ENCODE measurements at places on chromosomes 7 and 10.

GRCh38 chr7:840001-840600, 7.8 kb downstream of the SUN1 start:
- DNase-seq: no peak

GRCh38 chr7:142477079-142477651, 219.3 kb upstream of the PRSS58 start:
- DNase-seq: no peak

DNA sequence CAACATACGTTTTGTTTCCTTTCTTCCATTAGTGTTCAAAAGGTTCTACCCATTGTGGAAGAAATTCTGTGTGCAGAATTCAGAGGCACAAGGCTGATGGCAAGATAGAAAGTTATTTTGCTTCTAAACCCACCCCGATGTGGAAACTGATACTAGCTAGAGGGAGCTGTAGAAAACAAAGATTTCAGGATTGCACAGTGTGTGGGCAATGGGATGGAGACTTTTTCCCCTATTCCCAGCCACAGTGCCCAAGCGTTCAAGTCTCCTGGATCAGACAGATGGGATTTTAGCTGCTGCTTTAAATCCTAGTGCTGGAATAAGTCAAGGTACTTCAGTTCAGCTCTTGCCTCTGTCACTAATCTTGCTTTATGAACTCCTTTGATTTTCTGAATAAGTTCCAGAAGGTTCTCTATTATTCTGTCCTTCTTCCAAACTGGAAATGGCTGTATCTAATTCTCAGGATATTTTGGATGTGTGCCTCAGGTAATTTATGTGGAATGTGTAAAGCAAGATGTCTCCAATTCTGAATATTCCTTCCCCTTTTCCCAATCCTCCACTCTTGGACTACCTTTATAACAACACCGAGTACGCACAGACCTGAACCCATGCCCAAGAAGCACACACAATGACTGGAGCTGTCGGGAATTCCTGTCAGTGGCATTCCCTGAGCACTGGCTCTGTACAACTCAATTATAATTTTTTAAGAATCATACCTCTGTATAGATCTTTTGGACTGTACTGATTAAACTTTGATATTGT, 473.0 kb downstream of the PLXDC2 start:
- DNase-seq: peak; percentile 41

- no peak for DNase-seq
These were observed 383.7 kb upstream of the AKR1E2 start for GRCh38 chr10:4442296-4442695.

DNA sequence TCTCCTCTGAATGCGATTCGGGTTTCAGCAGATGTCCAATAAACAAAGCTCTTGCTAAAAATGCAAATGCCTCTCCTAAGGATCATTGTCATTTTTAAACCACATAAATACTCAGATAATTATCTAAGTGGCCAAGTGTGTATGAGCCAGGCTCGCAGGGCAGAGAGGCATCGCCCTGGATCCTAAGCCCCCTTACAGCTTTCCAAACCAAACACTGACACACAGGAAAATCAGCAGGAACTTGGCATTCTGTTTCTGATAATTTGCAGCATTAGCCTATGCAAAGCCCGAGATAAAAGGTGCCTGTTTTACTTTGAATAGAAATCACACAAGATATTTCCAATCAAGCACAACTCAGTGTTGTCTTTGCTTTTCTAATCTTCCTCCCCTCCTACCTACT, 134.4 kb downstream of the ABCA13 start:
- DNase-seq: no peak

DNA sequence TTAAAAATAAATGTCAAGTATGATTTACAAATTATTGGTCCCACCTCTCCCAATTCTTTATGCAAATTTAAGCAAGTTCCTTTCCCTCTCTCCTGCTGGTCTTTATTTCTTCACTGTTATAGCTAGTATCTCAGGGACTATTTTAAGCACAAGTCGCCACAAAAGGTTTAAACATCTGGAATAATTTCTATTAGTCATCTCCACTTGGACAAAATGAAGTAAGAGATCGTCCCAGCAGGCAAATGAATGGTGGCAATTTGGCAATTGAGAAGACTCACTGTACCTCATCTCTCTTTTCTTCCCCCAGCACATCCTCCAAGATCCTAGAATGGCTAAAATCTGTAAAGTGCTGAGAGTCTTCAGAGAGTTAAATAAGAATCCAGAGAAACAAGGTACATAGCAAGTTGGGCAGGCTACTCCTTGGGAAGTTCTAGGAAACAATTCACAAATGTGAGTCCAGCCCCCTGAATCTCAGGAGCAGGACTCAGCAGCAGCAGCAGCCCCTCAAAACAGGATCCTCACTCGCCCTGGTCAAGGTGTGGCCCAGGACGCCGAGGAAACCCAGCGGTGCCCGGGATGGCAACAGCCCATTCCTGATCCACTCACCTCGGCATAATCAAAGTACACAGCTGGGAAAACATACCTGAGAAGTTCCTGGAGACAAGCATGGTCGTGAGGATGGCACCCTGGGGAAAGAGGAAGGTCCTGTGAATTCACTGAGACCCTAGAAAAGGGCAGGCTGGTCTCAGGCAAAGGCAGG, 30.3 kb upstream of the NDST2 start:
- DNase-seq: no peak

- DNase-seq: no peak
These were observed 4.8 kb downstream of the DNMBP start for GRCh38 chr10:100004805-100005510.

DNA sequence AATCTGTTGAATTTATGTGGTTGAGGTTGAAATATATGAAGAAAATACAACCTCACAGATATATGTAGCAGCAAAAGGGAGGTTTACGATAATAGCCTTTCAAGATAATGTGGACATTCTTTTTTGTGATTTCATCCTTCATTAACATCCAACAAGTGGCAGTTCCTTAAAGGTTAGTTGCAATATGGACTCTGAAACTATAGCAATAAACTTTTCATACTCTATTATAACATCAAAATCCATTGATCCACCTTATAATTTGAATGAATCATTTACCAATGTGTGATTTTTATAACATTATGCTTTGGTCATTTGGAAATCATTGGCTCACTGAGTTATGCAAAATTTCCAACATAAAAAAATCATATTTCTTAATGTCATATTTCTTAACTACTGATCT, 200.8 kb upstream of the CSTF2T start:
- no peak for DNase-seq

DNA sequence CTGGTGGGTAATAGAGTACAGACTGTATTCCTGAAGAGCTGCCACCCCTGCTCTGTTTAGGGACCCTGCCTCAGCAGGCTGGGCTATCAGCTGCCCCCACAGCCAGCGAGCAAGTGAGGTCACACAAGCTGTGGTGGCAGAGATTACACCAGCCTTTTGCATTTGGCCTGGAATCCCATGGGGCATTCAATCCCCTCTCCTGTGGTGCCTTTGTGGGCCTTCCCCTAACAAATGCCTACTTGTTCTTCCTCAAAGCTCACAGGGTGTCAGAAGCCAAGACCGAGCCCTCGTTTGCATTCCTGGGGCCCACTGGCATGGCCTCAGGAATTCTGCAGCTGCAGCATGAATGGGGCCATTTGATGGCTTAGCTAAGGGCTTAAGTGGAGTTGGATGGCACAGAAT, 212.7 kb upstream of the PHYHIPL start:
- peak; percentile 100 for DNase-seq

DNA sequence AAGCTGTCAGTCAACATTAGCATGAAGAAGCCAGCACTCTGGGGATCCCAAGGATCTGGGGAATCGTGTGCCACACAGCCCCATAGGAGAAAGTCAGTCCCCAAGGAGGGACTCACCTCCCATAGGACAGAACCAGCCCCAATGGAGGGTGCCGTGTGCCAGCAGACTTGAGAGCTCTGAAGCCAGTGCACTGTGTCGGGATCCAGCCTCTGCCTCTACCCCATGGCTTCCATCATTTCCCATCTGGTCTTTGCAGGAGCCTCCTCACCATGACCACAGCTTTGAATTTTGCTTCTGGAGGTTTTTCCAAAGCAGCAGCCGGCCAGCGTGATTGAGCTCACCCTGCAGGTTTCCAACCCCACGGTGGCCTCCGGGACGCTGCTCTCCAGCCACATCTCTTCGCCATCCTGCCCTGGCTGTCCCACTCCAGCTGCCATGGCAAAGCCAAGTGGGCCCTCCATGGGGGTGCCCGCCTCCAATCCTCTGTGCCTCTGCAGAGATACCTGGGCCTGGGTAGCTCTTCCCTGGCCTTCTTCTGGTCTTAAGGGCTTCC, 171.8 kb upstream of the SHH start:
- no peak for DNase-seq

GRCh38 chr7:15675379-15675778, 11.1 kb downstream of the MEOX2 start:
- DNase-seq: no peak

- no peak for DNase-seq
These were observed 309.4 kb downstream of the HGF start for GRCh38 chr7:81460250-81461045.

GRCh38 chr7:137904833-137905232, 58.1 kb upstream of the DGKI start:
- DNase-seq: no peak

DNA sequence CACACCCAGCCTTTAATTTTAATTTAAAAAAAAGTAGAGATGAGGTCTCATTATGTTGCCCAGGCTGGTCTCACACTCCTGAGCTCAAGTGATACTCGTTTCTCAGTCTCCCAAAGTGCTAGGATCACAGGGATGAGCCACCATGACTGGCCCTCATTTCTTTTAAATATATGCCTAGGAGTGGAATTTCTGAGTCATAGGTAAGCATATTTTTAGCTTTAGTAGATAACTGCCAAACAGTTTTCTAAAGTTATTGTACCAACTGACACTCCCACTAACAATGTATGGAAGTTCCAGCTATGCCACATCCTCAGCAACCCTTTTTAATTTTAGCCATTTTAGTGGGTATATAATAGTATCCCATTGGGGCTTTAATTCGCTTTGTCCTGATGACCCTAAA, 13.8 kb upstream of the PPIF start:
- no peak for DNase-seq

DNA sequence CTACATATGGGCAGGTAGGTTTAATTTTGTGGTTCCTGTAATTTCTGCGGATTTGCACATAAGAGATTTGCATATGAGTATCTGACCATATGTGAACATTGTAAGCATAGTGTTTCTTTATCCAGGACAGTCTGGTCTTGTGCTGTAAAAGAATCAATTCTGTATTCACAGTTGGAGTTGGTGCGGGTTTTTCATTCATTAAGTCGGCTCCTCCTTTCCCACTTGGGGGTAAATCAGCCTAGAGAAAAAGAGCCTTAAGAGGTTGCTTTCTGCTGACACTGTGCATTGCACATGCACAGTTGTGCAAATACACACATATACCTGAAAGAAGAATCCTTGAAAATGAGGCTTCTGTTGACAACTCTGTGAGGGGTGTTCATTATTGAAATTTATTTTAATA, 6.1 kb upstream of the CYP26C1 start:
- DNase-seq: no peak

- DNase-seq: no peak
These were observed 10.0 kb downstream of the FRG2B start for GRCh38 chr10:133616371-133617130.

DNA sequence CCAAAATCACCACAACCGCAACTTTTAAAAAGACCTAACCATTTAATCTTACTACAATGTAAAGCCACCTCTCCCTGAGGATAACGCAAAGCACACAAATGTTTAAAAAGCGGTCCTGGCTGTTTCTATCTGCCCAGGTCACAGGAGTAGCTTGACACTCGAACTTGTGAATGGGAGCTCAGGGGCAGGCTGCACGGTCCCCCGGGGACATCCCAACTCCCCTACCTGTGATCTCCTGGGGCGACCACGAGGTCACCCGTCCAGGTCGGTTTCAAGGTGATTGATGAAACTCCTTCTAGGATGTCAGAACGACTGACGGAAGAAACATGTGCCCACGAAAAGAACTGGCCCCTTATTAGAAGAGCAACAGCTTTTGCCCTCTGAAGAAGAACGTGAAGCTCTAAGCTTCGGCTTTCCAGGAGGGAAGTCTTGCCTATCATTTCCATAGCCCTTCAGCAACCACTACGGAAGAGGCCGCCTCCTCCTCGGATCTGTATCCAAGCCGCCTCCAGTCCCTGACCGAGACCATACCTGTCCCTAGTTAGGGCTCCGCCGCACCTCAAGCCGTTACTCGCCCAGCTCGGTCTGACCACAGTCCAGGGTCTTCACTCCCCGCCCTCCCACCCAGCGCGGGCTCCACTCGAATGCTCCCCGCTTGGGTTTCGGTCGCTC, 459 bp downstream of the CYCS start:
- no peak for DNase-seq

GRCh38 chr10:43427166-43427825, 9.6 kb upstream of the ZNF487 start:
- no peak for DNase-seq

DNA sequence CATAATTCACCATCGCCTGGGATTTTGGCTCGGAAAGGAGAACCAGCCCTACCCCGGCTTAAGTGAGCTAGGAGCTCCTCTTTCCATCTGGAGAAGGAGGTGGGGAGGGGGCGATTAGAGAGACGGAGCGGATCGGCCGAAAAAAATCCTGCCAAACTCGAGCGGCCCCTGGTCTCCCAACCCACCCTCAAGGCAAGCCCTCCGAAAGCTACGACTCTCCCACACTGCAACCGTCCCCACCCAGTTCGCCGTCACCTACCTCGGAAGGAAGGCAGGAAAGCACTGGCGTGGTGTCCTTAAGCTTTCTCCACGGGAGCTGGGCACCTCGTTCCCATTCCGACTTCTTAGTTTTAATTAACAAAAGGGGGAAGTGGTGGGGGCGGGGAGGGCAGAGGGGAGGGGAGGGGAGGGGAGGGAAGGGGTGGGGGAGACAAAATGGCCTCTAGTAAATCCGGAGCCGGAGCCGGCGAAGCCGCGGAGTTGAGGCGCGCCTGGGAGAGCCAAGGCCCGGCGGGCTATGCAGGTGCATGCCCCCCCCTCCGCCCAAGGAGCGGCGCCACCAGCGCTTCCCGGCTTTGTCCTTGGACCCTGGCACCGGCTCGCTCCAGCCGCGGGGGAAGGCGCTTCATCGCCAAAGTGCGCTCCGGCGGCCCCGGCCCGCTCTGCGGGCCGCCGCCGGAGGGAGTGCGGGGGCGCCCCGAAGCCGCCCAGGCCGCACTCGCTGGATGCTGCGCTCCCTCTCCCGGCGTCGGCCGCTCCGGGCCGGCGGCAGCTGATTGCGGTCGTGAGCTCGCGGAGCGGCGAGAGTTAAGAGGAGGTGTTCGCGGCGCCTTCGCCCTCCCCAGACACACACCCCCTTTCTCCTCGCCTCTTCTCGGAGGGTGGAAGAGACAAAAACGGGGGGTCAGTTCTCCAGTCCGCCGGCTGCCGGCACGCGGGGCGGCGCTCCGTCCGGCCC, at the start of gene LRRC4:
LRRC4 (minus strand) TSS at position 784 of the 958 bp plus-strand sequence. CDS start 797 bp downstream, outside the sequence.
- DNase-seq: peak; percentile 35

DNA sequence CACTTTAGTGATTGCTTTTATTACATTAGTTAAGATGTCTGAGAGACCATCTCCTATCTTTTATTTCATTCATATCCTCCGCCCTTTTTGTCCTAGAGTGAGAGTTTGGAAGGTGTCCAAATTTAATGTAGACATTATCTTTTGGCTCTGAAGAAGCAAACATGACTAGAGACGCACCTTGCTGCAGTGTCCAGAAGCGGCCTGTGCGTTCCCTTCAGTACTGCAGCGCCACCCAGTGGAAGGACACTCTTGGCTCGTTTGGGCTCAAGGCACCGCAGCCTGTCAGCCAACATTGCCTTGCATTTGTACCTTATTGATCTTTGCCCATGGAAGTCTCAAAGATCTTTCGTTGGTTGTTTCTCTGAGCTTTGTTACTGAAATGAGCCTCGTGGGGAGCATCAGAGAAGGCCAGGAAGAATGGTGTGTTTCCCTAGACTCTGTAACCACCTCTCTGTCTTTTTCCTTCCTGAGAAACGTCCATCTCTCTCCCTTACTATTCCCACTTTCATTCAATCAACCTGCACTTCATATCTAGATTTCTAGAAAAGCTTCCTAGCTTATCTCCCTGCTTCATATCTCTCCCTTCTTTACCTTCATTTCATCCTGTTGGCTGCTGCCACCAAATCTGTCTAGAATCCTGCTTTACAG, 10.4 kb upstream of the CLCN1 start:
- peak; percentile 69 for DNase-seq
